Type B pancreatic cell (in vitro differentiated cells): ENCODE measurements at places on chromosomes 11 and 22. TPM values are rescaled to one million over a fixed set of nuclear protein-coding genes. Genes with fewer than 3 reads are reported as not detected.
A peak's percentile ranks its signal among the peaks of the same experiment; 100 is the strongest.

The KRTAP5-7 gene
- not detected in 2 replicates for total RNA-seq

- peaks cover 3% of the 10 kb centered on the region for H3K27me3 ChIP-seq
- no peak overlapping the region for H3K4me3 ChIP-seq
- H3K4me1 ChIP-seq = no peaks in the 10 kb centered on the region
- no peak overlapping the region for H3K27ac ChIP-seq
Measured at GRCh38 chr11:74480688-74481417, 12.7 kb downstream of the LIPT2 start.

The OR4D6 gene
- not detected in 2 replicates for total RNA-seq

The MPEG1 gene
- not detected in 2 replicates for total RNA-seq

- no peak overlapping the region for H3K27ac ChIP-seq
- H3K4me1 ChIP-seq = no peaks in the 10 kb centered on the region
- H3K27me3 ChIP-seq = peaks cover 4% of the 10 kb centered on the region
- DNase-seq = no peak
Measured at GRCh38 chr11:72441752-72442207, 7.4 kb upstream of the CLPB start.

The TSSK2 gene
- not detected in 2 replicates for total RNA-seq

The MOV10L1 gene
- 0.10 and 0.19 TPM in 2 replicates for total RNA-seq

DNA sequence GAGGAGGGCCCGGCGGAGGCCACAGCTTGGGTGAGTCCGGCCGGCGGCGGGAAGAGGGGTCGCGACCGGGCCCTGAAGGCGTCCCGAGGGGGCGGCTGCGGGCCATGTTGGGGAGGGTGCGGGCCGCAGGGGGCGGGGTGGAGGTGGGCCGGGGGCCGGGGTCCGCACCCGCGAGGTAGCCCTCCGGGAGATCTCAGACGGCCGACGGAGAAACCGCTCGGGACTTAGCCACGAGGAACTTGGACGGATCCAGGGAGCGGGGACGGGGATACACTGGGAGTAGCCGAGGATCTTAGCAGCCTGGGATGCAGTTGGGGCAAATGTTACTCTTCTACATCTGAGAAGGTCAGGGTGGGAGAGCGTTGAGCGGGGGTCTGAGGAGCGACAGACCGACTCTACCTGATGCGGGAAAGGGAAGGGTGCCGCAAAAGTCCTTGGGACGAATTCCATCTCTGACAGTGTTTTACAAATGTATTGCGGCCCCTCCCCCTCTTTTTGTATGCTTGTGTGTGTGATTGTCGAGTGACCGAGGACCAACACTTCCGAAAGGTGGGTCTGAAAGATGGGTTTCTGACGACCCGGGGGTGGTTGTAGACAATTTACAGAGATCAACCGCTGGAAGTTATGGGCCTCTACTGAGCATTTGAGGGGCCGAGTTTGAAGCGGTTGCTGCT, 658 bp downstream of the STIP1 start:
- H3K27ac ChIP-seq = no peak overlapping the region
- H3K36me3 ChIP-seq = peaks cover 8% of the 10 kb centered on the region
- peaks cover 12% of the 10 kb centered on the region for H3K4me1 ChIP-seq

The APOL3 gene
- total RNA-seq = 2.0 and 2.3 TPM in 2 replicates

The BATF2 gene
- total RNA-seq = 1.0 TPM in 2 replicates

GRCh38 chr11:86144846-86145245, 76.0 kb upstream of the PICALM start:
- H3K27me3 ChIP-seq = no peaks in the 10 kb centered on the region
- no peak for DNase-seq
- H3K36me3 ChIP-seq = no peaks in the 10 kb centered on the region
- no peak overlapping the region for H3K4me3 ChIP-seq
- H3K4me1 ChIP-seq = peaks cover 8% of the 10 kb centered on the region

DNA sequence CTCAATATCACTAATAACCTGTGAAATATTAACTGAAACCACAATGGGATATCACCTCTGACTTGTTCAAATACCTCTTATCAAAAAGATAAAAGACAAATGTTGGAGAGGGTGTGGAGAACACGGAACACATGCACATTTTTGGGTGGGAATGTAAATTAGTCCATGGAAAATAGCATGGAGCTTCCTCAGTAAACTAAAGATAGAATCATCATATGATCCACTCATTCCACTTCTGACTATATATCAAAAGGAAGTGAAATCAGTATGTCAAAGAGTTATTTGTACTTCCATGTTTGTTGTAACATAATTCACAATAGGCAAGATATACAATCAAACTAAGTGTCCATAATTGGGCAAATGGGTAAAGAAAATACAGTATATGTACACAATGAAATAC, 57.4 kb downstream of the TYR start:
- no peaks in the 10 kb centered on the region for H3K36me3 ChIP-seq
- H3K27me3 ChIP-seq = no peaks in the 10 kb centered on the region
- no peak overlapping the region for H3K27ac ChIP-seq
- no peaks in the 10 kb centered on the region for H3K4me1 ChIP-seq
- DNase-seq = no peak

DNA sequence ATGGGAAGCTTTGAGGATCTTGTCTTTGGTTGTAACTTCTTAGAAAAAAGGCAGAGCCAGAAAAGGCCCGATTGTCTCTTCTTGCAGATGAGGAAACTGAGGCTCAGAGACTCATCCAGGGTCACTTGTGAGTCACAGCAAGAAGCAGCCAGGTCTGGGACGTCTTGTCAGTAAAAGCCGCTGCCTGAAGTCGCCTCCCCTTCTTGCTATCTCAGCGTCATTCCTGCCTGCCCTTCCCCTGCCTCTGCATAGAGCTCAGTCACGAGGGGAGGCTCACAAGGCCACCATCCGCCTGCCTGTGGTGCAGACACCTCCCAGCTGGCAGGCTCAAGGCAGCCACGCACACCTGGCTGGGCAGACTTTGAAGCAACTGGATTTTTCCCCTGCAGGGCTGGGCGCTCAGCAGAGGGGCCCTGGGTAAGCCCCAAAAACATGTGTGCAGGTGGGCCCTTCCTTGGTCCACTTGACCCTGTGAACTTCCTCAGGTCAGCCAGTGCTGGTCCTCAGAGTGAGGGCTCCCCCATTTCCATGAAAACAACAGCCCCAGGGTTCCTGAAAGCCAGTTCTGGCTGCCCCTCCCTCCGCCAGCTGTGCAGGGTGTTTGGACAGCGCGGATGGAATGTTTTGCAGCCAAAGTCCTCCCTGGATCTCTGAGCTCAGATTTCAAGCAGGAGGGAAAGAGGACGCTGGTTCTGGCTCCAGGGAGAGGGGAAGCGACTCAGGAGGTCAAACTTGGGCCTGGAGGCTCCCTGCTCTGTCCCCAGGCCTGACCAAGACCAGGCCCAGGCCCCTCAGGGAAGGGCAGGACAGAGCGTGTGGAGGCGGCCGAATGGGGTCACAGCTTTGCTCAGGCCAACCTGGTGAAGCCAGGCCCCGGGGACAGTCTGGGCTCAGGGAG, 6.0 kb upstream of the RAB3IL1 start:
- H3K36me3 ChIP-seq = no peaks in the 10 kb centered on the region
- peaks cover 60% of the 10 kb centered on the region for H3K4me1 ChIP-seq
- peak; percentile 72 for DNase-seq

The GAS2 gene
- total RNA-seq = 8.9 and 15.6 TPM in 2 replicates

DNA sequence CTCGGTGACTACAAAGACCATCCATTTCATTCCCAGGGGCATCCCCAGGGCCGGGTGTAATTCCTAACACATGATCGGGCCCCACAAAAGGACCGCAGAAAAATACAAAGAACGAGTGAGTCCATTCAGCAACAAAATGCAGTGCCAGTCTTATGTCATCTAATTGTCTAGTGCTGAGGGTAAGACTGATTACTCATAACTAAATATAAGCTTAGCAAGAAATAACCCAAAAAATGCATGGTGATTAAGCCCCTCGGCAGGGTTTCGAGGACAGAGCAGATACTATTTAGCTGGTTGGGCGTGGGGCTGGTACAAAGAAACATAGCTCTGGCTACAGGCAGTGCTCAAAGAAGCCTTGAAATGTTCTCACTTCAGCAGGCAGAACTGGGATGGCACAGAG, 1078.9 kb downstream of the OPCML start:
- no peaks in the 10 kb centered on the region for H3K36me3 ChIP-seq
- H3K27me3 ChIP-seq = peaks cover 9% of the 10 kb centered on the region
- no peak overlapping the region for H3K27ac ChIP-seq
- H3K4me3 ChIP-seq = no peak overlapping the region
- peaks cover 33% of the 10 kb centered on the region for H3K4me1 ChIP-seq

GRCh38 chr11:34234086-34234740, 123.6 kb downstream of the ABTB2 start:
- peaks cover 21% of the 10 kb centered on the region for H3K4me1 ChIP-seq
- no peak for DNase-seq
- H3K36me3 ChIP-seq = peaks cover 3% of the 10 kb centered on the region
- no peaks in the 10 kb centered on the region for H3K27me3 ChIP-seq
- peak overlapping the region; percentile 65 for H3K27ac ChIP-seq

GRCh38 chr11:16352707-16353106, 3.6 kb downstream of the SOX6 start:
- no peak overlapping the region for H3K27ac ChIP-seq
- DNase-seq = no peak
- H3K4me1 ChIP-seq = peaks cover 29% of the 10 kb centered on the region
- no peaks in the 10 kb centered on the region for H3K36me3 ChIP-seq

GRCh38 chr11:20059587-20060021, 100.7 kb downstream of the DBX1 start:
- H3K27me3 ChIP-seq = no peaks in the 10 kb centered on the region
- peaks cover 48% of the 10 kb centered on the region for H3K36me3 ChIP-seq
- no peak overlapping the region for H3K4me3 ChIP-seq
- no peak for DNase-seq
- H3K27ac ChIP-seq = no peak overlapping the region

GRCh38 chr22:43393132-43393843, 18.5 kb upstream of the MPPED1 start:
- H3K4me3 ChIP-seq = no peak overlapping the region
- peaks cover 9% of the 10 kb centered on the region for H3K27me3 ChIP-seq
- no peaks in the 10 kb centered on the region for H3K36me3 ChIP-seq
- peaks cover 12% of the 10 kb centered on the region for H3K4me1 ChIP-seq
- no peak for DNase-seq

- no peak overlapping the region for H3K27ac ChIP-seq
- DNase-seq = no peak
- H3K4me1 ChIP-seq = peaks cover 15% of the 10 kb centered on the region
- H3K27me3 ChIP-seq = peaks cover 67% of the 10 kb centered on the region
Measured at GRCh38 chr22:29715705-29716104, 4.1 kb upstream of the CABP7 start.

The FAM111B gene
- 12.7 and 13.2 TPM in 2 replicates for total RNA-seq

DNA sequence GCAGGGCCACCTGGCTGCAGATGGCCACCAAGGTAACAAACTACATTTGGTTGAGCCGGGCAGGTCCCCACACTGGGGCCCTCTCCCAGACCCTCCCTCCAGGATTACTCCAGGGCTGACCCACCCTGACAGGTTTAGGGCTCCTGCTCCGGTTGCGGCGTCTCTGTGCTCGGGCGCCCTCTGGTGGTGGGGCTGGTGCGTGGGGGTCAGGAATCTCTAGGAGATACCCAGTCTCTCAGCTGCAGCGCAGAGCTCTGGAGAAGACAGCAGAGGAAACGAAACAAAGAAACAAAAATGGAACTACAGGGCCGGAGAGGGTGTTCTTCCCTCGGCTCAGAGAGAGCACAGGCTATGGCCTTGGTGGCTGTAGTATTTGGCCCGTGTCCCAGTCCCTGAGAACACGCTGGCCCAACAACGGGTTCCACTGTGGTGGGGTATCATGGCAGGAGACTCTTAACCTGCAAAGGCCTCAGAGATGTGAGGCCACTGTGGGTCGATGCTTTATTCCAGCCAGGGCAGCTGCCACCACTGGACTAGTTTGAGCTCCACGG, 2.4 kb downstream of the C11orf96 start:
- H3K4me1 ChIP-seq = peaks cover 22% of the 10 kb centered on the region
- H3K27me3 ChIP-seq = peaks cover 67% of the 10 kb centered on the region
- peak; percentile 81 for DNase-seq
- H3K36me3 ChIP-seq = no peaks in the 10 kb centered on the region

The SOX6 gene
- 8.7 and 24.9 TPM in 2 replicates for total RNA-seq

DNA sequence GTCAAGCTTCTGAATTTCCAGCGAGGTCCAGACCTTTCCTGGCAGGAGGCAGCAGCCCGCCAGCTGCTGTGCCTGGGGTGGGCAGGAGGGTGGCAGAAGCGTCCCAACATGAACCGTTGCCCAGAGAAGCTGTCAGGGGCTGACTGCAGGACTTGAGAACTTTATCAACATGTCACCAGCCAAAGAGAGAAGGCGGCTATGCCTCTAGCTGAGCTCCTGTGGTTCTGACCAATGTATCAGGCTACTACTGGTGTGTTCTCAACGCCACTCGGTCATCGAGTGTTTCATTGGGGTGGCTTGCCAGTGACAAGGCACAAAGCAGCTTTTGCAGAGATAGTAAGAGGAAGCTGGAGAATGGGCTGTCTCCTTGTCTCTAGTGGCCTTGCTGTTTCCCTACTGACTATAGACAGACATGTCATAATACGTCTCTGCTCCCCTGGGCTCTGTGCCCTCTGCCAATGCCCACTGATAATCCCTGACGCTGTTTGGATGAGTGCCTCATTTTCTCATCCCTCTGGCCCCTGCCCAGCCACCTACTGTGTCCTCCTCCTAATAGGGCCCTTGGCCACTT, 17.6 kb upstream of the ASCC2 start:
- H3K27ac ChIP-seq = no peak overlapping the region
- DNase-seq = no peak
- H3K36me3 ChIP-seq = no peaks in the 10 kb centered on the region
- H3K4me3 ChIP-seq = no peak overlapping the region
- no peaks in the 10 kb centered on the region for H3K4me1 ChIP-seq

DNA sequence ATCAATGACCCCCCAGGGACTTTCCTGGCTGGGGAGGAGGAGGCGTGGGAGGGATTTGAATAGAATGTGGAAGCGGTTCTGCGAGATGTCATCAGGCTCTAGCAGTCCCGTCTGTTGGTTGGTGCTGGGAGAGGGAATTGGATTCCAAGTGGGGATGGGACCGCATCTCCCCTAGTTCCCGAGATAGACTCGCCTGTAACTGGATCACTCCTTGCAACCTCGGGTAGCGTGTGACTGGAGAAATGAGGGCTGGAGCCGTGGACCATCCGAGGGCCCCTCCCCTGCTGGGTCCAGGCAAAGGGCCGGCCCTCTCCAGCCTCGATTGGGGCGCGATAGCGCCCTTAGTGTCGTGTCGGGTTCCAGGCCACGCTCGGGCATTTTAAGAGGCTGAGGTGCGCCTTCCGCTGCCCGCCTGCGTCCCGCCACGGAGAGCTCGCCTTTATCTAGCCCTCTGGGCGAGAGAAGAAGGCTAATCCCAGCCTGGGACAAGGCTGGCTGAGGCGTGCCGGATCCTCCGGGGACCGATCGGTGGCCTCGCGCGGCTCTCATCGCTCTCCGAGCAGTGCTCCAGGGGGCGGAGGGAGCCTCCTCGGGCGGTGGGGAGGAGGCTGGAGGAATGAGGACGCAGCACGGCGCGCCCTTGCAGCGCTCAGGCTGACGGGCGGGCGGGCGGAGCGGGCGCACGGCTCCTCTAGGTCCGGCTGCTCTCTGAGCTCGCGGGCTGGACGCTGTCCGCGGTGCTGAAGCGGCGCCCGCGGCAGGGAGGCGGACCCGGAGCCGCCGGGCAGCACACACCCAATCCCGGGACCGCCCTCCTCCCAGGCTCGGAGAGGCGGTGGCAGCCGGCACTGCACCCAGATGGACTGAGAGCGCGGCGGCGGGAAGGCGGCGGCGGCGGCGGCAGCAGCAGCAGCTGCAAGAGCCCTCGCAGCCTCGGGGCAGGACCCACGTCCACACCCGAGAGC, 107.8 kb downstream of the OSBP2 start:
- H3K27ac ChIP-seq = no peak overlapping the region
- no peaks in the 10 kb centered on the region for H3K4me1 ChIP-seq

GRCh38 chr11:85236211-85236610, 390.9 kb downstream of the DLG2 start:
- no peaks in the 10 kb centered on the region for H3K36me3 ChIP-seq
- H3K27me3 ChIP-seq = no peaks in the 10 kb centered on the region
- no peak overlapping the region for H3K4me3 ChIP-seq
- no peak overlapping the region for H3K27ac ChIP-seq

GRCh38 chr11:35126879-35127581, 11.9 kb upstream of the CD44 start:
- no peaks in the 10 kb centered on the region for H3K36me3 ChIP-seq
- no peak overlapping the region for H3K4me3 ChIP-seq
- DNase-seq = no peak
- H3K27me3 ChIP-seq = peaks cover 22% of the 10 kb centered on the region
- no peaks in the 10 kb centered on the region for H3K4me1 ChIP-seq
- no peak overlapping the region for H3K27ac ChIP-seq
